Activated CD4-positive, CD25-positive, alpha-beta regulatory T cell (primary cell): ENCODE measurements at places on chromosomes 13 and 19.

DNA sequence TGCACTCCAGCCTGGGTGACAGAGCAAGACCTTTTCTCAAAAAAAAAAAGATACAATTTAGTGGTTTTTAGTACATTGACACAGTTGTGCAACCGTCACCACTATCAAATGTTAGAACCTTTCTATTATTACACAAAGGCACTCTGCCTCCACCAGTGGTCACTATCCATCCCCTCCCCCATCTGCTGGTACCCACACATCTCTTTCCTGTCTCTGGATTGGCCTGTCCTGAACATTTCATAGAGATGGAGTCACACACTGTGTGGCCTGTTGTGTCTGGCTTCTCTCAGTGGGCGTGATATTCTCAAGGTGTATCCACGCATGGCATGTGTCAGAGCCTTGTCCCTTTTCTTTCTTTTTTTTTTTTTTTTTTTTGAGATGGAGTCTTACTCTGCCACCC, 11.2 kb downstream of the KDM4B start:
- no peak for DNase-seq

DNA sequence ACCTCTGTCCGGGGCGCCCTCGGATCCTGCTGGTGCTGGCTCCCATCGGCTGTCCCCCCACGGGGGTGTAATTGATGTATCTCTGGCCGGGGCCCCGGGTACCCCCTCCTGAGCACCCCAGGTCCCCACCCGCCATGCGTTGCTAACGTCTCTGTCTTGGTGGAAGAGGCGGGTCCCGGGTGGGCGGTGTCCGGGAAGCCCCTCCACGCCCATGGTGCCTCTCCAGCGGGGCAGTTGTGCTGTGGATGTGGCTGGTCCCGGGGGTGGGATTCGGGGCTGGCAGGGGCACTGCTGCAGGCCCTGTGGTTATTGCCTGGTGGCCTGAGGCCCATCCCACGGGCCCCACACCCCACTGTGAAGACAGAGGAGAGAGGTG, 4.9 kb downstream of the DIRAS1 start:
- DNase-seq: no peak

DNA sequence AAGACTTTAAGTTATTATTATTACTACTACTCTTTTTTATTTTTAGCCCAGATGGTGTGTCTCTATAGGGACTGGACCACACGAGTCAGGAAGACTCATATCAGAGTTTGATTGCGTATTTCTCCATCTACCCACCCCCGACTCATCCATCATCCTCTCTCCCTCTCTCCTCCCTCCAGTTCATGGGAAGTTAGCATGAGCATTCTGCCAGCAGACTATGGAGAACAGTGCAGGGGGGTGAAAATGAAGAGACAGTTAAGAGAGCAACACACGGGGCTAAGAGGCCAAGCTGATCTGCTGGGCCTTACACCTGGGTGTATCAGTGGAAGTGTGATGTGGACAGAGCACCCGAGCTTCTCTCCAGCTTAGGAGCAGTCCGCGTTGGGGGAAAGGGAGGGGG, 95.0 kb downstream of the UQCRFS1 start:
- no peak for DNase-seq

- DNase-seq: no peak
Observed at GRCh38 chr19:33691736-33692135, 70.0 kb downstream of the CHST8 start.

DNA sequence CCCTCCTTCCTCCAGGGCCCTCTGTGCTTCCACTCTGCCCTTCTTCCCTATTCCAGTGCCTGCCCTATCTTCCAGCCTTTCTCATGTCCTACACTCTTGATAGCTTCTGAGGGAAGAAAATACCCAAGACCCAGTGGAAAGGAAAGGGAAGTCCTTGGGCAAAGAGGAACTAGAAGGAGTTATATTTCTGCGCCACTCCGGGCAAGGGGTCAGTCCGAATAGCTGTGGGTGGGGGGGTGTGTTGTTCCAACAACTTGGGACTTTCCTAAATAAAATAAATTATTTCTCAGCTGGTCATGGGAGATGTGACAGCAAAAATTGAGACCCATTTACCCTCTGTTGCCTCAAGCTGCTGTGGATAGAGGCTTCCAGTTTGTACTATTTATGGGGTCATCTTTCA, 23.2 kb downstream of the CABP5 start:
- no peak for DNase-seq

DNA sequence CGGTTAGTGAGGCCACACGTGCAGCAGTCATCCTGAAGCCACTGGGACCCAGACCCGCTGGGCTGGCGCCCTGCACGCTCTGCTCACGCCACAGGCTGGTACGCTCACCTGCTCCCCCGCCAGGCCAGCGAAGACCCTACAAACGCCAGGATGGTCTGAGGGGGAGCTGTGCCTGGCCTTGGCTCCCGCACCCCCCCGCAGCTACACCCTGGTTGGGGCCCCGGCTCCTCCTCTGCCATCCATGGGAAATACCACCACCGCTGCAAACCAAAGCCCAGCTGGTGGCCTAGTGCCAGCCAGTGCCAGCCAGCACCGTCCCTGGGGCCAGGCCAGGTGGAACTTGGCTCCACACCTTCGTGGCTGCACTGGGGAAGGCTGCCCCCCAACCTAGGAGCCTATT, 23.3 kb upstream of the CACTIN start:
- DNase-seq: no peak

DNA sequence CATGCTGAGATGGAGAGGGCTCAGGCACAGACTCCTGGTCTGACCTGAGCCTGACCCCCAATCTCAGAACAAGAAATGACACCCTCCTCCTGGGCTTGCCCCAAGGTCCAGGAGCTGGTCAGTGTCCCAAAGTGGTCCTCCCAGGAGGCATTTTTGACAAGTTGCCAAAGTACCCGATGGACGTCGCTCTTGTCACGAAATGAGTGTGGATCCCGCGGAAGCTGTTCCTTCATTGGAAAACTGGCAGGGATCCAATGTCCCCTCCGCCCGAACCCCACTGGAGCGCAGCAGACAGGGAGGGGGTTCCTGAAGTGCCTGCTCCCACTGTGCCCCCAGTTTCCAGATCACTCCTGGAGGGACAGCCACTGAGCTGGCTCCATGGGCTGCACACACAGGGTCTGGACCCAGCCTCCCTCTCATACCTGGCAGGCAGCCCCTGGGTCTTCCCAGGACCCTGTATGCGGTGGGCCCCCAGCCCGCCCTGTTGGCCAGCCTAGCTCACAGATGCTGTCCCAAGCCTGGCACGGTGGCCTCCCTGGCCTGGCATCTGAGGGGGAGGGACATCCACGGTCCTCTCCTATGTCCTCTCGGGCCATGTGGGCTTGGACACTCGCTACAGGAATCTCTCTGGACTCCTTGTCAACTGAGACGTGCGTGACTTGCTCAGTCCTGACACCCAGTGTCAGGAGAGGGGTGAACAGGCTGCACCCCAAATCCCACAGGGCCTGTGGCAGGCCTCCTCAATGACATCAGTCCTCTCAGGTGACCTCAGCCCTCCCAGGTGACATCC, 12.8 kb upstream of the ZNF14 start:
- DNase-seq: no peak

DNA sequence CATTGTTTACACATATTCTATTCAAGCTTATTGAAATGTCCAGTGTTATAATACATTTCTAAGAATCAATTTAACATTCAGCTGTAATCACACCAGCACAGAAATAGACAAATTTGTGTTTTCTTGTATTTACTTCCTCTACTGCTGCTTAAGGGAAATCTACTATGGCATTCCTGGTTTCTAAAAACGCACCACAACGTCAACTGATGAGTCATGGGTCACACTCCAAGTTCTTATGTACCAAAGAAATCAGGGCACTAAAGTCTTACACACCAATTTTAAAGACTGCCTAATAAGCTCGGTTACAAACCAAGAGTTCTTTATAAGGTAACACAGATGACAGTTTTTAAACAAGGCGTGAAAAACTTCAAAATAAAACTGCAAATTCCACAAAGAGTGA, 13.2 kb downstream of the LNX2 start:
- DNase-seq: no peak

DNA sequence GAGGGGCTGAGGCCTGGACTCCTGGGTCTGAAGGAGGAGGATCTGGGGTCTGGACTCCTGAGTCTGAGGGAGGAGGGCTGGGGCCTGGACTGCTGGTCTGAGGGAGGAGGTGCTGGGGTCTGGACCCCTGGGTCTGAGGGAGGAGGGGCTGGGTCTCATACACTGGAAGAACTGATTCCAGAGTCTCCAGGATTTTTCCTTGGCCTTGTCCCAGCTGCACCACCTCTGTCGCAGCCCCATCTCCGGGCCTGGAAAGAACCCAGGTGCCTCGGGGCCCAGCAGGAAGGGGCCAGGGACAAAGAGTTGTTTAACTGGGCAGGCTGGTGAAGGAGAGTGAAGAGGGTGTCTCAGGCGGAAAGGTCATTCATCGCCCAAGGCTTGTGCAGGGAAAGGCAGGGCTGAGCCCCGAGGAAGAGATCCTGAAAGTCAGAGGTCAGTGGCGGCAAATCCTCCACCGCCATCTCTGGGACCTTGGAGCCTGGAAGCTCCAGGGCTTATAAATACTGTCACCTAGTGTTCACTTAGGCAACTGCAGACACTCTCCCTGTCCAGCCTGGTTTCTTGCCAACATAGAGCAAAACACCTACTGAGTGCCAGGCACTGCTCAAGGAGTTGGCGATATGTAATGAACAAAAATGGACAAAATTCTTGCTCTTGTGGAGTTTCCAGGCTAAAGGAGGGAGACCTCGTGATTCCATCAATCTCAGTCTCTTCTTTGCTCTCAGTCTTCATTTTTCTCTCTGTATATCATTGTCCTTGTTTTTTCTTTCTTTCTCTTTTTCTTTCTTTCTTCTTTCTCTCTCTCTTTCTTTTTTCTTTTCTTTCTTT, 4.4 kb upstream of the KCNN4 start:
- no peak for DNase-seq

DNA sequence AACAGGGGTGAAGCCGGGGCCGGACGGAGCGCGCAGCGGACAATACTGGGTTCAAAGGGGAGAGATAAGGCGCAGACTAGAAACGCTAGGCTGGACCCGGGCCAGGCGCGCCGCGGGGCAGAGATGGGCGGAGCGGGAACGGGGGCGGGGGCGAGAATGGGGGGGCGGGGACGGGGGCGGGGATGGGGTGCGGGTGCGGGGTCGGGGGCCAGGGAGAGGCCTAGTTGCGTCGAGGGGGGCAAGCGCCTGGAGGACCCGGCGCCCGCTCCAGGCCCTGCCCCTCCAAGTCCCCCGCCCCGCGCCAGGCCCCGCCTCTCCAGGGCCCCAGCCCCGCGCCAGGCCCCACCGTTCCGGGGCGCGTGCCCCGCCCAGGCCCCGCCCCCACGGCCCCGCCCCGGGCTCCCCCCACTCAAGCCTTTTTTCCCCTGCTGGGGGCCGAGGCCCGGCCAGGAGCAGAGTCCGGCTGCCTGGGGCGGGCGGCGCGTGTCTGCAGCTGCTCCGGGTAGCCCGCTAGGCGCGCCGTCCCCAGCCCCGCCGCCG, at the start of gene CERS4:
Gene CERS4 (plus strand): TSS at position 449 of the 540 bp plus-strand sequence. CDS start 41,707 bp downstream, outside the sequence.
- peak; percentile 65 for DNase-seq

DNA sequence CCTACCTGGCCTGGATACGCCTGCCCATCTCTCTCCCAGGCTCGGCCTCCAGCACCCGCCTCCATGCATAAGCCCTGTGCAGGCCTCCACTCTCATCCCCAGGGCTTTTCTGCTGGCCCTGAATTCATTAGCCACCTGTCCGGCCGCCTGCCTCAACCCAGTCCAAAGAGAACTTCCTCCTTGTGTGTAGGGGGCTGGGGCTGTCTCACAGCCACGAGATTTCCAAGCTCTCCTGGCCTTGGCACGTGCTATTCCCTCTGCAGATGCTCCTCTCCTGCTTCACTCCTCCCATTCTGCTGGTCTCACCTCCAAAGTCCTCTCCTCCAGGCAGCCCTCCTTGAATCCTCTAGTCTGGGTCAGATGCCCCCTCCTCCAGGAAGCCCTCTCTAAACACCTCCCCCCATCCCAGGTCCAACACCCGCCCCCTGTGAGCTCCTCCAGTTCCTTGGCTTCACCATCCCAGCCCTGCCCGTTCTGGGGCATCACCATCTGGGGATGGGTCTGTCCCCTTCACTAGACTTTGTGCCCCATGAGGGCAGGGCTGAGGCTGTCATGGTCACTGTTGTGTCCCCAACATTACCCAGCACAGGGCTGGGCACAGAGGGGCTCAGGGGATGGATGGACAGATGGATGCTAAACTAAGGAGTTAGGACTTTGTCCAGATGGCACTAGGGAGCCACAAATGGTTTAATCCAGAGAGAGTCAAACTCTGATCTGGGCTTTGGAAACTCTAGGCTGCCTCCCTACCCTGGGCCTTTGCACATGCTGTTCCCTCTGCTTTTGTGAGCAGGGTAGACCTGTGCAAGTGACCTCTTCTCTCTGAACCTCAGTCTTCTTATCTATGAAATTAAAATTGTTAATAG, 14.8 kb downstream of the MEIS3 start:
- DNase-seq: no peak

GRCh38 chr13:98541701-98542203, 35.2 kb downstream of the STK24 start:
- DNase-seq: no peak

GRCh38 chr19:41821003-41821735, 23.3 kb downstream of the LYPD4 start:
- no peak for DNase-seq

DNA sequence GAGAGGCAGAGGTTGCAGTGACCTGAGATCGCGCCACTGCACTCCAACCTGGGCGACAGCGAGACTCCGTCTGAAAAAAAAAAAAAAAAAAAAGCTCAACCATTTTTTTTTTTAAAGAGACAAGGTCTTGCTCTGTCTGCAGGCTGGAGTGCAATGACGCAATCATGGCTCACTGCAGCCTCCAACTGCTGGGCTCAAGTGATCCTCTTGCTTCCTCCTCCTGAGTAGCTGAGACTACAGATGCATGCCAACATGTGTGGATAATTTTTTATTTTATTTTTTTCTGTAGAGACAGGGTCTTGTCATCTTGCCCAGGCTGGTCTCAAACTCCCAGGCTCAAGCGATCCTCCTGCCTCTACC, 10.3 kb downstream of the EHD2 start:
- DNase-seq: no peak

GRCh38 chr13:46207828-46208227, 3.9 kb upstream of the LRRC63 start:
- DNase-seq: no peak

- no peak for DNase-seq
Observed at GRCh38 chr19:19541616-19542015, 3.6 kb downstream of the CILP2 start.

- no peak for DNase-seq
Observed at GRCh38 chr19:53101518-53101917, 1.7 kb downstream of the ZNF160 start.

- no peak for DNase-seq
Observed at GRCh38 chr13:43307921-43308433, 284.6 kb downstream of the DNAJC15 start.

- DNase-seq: no peak
Observed at GRCh38 chr19:8306235-8307054, 1.7 kb downstream of the CD320 start.

- DNase-seq: no peak
Observed at GRCh38 chr19:14059652-14060155, 2.2 kb downstream of the PALM3 start.

- no peak for DNase-seq
Observed at GRCh38 chr19:46221981-46222610, 7.4 kb upstream of the IGFL1 start.

DNA sequence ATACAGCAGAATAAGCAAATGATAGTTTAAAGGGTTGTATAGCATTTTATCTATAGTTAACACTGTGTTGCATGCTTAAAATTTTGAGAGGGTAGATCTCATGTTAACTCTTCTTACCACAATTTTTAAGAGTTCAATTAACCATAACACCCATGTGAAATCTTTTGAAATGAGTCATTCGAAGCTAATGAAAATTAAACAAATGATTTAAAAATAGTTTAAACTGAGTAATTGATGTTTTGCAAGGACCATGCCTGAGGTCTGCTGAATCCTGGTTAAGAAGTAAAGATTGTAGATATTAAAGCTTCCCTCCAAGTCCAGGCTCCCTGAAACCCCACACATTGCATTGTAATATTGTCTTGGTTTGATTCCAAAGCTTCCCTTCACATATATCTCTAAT, 176.7 kb upstream of the RNF113B start:
- DNase-seq: no peak
